ENCODE measurements at places on chromosomes 13 and 19.

DNA sequence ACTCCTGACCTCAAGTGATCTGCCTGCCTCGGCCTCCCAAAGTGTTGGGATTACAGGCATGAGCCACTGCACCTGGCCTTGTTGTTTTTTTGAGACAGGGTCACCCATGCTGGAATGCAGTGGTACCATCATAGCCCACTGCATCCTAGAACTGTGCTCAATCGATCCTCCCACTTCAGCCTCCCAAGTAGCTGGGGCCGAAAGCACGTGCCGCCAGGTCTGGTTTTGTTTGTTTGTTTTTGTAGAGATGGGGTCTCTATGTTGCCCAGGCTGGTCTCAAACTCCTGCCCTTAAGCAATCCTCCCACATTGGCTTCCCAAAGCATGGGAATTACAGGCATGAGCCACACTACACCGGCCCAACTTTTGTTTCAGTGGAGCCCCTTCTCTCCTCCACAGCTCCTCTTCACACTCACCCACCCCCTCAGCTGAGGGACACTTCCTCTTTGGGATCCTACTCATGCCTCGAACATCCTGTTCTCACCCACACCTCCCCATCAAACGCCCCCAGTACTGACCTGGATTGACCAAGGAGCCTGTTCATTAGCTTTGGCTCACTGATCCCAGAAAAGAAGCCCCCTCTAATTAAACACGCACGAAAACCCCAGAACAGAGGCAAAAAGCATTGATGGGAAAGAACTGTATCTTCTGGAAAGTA, 12.8 kb upstream of the CERS4 start:
- DNase-seq, result no peak

GRCh38 chr19:47573071-47574026, at the start of gene ZNF541:
TSS of gene ZNF541 (minus strand) at chr19:47573148. CDS start at chr19:47555856, 17,292 bp downstream.
- DNase-seq, result peak; percentile 44

DNA sequence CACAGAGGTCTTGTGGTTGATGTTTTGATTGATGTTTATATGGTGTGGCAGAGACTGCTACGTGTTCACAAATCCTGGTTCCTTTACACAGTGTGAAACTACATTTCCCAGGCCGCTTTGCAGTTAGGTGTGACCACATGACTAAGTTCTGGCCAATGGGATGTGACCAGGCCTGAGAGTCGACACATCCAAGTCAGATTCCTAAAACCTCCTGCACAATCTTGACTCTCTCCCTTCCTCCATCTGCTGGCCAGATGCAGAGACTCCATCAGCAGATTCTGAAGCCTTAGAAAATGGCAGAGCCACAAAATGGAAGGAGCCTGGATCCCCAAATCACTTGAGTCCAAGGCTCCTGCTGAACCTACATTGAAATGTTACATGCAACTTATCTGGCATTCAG, 12.6 kb downstream of the CD37 start:
- no peak for DNase-seq

DNA sequence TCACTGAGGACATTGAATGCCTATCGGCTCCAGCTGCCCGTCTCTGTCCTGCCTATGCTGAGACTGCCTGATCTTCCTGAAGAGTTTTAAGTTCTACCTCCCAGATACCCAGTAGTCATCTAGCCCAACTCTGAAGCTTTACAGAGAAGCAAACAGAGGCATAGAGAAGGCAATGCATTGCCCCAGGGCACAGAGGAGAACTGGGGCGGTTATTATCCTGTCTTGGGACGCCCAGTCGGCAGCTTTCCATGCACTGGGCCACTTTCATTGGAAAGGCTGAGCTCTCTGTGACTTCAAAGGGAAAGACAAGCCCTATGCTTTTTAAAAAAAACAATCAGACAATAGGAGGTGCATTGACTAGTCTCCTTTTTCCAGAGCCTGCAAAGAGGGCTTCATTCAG, 71.6 kb downstream of the HSPH1 start:
- DNase-seq, result no peak

- DNase-seq, result no peak
Measured at GRCh38 chr13:96982672-96983071, 11.6 kb downstream of the OXGR1 start.

DNA sequence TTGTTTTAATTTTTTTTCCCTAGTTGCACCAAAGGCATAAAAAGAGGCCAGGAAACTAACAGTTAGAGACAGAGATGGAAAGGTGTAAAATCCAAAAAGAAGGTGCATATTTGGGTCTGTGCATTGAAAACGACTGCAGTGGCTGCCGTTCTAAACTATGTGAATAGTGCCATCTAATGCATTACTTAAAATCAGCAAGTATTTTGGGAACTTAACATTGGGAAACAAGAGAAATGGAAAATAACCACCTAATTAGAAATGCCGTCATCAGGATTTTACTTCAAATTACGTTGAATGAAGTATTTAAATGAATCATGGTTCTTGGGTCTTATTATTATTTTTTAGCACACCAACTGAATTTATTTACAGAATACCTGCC, 189.5 kb upstream of the MIR17HG start:
- DNase-seq, result no peak

DNA sequence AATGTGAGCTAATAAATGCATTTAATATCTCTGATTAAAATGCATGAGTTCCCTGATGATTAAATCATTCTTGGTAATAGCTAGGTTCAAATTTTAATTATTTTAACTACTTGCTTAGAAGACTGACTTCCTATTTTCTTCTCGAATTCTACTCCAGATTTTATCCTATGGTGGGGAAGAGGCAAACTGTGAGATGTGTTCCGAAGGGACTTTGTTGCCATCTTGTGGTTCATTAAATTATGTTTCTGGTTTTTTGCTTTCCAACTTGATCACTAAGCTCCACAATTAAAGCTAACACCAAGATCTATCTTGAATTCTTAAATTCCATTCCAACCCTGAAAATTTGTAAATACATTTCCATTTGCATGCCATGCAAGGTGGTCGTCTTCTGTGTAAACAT, 538.4 kb upstream of the PCDH20 start:
- DNase-seq, result peak; percentile 19

- no peak for DNase-seq
Measured at GRCh38 chr13:90866006-90866405, 481.5 kb upstream of the MIR17HG start.

DNA sequence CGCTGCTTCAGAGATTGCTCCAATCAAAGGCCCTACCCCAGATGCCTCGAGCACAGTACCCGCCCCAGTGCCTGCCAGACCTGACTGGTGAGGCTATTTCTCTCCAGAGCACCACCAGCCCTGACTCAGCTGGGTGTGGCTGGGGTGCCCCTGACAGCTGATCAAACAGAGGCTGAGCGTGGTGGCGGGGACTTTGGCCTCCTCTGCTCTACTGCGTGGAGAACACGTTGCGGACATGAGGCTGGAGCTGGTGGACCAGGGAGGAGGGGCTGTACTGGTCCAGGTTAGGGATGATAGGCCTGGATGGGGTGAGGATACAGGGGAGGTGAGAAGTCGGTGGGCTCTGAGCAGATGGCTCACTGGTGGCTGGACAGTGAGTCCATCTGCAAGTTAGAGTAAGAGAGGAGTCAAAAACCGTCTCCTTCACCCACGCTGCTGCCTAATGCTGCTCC, 3.5 kb upstream of the DOCK6 start:
- no peak for DNase-seq

GRCh38 chr19:58395979-58396627, 647 bp downstream of the RNF225 start:
- peak; percentile 32 for DNase-seq

DNA sequence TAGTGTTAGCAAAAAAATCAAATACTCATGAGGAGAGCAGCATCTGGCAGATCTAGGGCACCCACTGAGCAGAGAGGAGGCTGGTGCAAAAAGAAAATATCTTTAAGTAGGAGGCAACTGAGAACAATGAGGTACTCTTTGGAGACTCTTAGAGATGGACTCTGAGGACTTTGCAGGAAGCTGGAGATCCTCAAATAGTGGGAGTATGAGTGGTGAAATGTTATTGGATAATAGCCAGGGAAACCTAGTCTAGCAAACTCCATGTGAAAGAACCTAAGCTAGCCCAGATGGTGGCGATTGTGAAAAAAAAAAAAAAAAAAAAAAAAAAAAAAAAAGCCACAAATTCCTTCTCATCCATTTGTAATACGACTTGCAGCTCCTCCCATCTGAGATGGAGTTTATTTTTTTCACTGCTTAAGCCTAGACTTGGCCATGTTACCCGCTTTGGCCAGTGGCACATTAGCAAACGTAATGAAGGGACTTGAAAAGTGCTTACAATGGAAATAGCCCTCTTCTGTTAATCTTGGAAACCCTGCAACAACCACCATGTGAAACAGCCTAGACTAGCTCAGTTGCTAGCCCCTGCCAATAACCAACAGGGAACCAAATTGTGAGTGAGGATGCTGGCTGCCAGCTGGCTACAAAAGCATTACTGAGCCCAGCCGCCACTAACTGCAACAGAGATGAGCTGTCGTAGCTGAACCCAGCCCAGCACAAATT, 476.2 kb downstream of the KLF12 start:
- no peak for DNase-seq

DNA sequence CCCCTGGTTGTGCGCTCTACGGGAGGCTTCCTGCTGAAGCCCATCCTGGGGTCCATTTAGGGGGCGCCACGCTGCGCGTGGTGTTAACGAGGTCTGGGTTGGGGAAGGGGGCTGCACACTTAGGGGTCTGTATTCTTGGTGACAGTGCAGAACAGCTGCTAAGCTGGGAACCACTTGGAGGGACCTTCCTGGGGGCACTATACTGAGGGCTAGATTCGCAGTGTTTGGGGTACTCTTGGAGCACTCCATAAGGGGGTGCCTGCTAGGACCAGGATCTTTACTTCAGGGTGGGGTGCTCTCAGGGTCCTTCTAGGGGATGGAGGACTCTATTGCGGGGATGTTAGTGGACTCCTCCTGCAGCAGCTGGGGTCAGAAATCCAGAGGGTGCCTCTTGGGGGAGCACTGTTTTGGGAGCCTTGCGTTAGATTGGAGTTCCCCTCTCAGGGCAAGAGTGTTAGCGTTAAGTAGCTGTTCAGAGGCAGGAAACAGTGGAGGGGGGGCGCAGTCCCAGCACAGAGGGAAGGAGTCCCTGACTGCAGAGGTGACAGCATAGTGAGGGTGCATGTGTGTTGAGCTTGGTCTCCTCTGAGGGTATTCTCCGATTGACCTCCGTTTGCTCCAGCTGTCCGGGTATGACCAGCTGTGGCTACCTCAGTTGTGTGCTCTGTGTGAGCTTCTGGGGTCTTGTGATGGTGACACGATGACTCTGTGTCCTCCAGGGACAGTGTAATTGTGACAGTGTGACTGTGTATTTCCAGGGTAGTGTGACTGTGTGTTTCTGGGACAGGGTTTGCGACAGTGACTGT, 1.1 kb downstream of the PDE4A start:
- no peak for DNase-seq

GRCh38 chr19:58060231-58060630, 1.1 kb downstream of the ZNF135 start:
- DNase-seq, result no peak

DNA sequence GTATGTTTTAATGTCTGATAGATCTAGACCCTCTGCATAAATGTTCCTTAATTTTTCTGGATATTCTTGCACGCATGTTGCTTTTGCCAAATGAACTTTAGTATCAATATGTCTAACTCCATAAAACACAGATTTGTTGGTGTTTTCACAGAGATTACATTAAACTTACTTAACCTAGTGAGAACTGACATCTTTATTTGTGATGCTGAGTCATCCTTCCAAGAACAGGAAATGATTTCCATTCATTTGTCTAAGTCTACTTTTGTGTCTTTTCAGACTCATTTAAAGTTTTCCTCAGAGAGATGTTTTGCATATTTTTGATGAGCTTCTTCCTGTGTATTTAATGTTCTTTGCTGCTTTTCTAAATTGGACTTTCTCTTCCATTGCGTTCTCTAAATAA, 184.0 kb downstream of the SLC7A1 start:
- no peak for DNase-seq

DNA sequence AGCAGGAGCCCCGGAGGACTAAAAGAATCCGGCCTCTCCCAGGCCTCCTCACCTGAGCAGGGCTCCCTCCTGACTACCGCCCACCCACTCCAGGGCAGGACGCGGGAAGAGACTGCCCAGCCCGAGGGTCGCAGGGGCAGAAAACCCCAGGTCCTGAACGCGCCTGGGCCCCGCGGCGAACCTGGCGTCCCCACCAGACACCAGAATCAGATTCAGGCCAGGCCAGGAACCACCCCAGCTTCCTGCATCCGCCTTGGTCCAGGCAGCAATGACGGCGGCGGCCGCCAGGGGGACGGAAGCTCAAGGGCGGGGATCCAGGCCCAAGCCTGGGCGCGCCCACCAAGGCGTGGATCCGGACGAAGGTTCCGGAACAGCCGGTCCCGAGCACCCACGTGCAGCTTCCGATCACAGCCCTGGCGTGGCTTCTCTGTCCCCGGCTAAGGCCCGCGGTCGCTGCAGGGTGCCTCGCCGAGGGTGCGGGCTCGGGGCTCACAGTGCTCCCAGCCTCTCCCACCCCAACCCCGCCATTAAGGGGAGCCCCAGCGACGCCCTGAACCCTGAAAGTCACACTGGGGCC, 3.6 kb downstream of the LGALS7 start:
- peak; percentile 83 for DNase-seq

GRCh38 chr19:7293762-7294557, at the start of gene INSR:
TSS of gene INSR (minus strand) at chr19:7294414. CDS start at chr19:7293891, 523 bp downstream.
- DNase-seq, result peak; percentile 84

DNA sequence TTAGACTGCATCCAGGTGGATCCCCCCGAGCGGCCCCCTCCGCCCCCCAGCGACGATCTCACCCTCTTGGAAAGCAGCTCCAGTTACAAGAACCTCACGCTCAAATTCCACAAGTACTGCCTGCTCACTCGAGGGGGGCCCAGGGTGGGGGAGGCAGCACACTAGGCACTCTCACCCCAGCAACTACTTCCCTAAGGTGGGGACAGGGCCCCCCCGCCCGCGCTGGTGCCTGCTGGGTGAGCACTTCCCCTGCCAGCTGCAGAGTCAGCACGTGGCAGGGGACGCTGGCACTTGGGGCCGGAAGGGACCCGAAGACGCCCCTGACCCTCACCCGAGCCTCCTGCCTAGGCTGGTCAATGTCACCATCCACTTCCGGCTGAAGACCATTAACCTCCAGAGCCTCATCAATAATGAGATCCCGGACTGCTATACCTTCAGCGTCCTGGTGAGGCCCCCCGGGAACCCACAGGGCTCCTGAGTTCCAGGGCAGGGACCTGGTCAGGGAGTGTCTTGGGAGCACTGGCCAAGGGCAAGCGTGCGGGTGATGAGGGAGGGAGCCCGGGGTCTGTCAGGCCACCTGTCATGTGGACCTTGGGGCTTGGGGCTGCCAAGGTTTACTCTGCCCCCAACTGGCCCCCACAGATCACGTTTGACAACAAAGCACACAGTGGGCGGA, 5.2 kb downstream of the MCOLN1 start:
- DNase-seq, result no peak

- DNase-seq, result no peak
Measured at GRCh38 chr13:34826432-34826831, 115.6 kb upstream of the NBEA start.

DNA sequence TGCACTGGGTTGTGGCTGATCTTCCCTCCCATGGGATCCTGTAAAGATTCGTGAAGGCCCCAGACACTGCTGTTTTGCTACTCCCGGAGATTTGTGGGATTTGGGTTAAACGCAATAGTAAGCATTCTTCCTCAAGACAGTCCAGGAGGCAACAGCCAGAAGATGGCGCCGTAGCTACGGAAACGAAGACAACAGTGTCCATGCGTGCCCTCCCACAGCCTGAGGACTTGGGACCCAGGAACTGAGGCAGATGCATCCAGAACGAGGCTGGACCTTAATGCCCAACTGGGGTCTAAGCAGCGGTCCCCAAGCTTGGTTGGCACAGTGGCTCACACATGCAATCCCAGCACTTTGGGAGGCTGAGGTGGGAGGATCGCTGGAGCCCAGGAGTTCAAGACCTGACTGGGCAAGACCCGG, 57.6 kb upstream of the ZNF507 start:
- DNase-seq, result peak; percentile 35

All from right kidney (tissue), 9 donors.